ENCODE measurements at places on chromosomes 6 and 20.

- no peak for DNase-seq
Measured at GRCh38 chr6:4318321-4318720, 182.9 kb upstream of the ECI2 start.

GRCh38 chr6:101088594-101088993, 207.5 kb upstream of the ASCC3 start:
- no peak for DNase-seq

- DNase-seq: no peak
Measured at GRCh38 chr6:88238065-88238464, 71.9 kb upstream of the CNR1 start.

DNA sequence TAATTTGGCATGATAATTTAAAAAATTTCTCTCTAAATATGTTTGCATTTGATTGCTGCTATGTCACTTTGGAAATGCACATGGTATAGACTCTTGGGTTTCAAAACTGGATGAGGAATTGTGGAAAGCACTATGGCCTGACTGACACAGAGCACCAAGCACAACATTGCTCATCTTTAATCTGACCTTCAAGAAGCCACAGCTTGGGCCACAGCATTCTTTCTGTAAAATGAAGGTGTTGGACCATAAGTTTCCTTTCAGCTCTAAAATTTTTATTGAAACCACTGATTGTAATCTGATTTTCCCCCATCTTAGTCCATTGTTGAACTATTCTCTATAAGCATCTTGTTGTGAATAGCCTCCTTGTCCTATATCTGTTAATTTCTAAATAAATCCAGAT, 41.0 kb downstream of the QKI start:
- DNase-seq: no peak

- DNase-seq: no peak
Measured at GRCh38 chr6:151141685-151142084, 98.1 kb upstream of the AKAP12 start.
